ENCODE measurements at places on chromosomes 7 and 10.

GRCh38 chr7:126720232-126720631 lies 532.5 kb downstream of the GRM8 start:
- DNase-seq: no peak

DNA sequence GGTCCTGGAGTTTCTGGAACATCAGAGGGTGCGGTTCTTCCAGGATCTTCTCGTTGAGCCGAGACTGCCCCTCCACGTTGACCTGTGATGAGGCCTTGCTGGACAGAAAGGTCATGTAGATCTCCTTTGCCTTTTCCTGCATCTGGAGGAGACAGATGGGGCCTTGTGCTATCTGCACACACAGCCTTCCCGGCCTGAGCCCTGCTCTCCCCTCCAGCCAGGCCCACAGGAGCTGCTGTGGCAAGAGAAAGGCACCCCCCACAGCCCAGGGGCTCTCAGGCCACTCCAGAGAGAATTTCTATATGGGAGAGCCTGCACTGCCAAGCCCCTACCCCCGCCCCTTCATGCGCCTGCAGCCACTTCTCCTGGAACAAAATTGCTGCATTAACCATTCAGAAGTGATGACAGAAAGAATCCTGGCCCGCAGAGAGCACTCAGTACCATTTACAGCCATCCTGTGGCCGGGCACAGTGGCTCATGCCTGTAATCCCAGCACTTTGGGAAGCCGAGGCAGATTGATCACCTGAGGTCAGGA lies 26.9 kb downstream of the RGS10 start:
- DNase-seq: no peak

- DNase-seq: no peak
Observed at GRCh38 chr7:43364391-43364790, 218.5 kb upstream of the STK17A start.

- no peak for DNase-seq
Observed at GRCh38 chr7:129066290-129067131, 11.6 kb upstream of the TNPO3 start.

DNA sequence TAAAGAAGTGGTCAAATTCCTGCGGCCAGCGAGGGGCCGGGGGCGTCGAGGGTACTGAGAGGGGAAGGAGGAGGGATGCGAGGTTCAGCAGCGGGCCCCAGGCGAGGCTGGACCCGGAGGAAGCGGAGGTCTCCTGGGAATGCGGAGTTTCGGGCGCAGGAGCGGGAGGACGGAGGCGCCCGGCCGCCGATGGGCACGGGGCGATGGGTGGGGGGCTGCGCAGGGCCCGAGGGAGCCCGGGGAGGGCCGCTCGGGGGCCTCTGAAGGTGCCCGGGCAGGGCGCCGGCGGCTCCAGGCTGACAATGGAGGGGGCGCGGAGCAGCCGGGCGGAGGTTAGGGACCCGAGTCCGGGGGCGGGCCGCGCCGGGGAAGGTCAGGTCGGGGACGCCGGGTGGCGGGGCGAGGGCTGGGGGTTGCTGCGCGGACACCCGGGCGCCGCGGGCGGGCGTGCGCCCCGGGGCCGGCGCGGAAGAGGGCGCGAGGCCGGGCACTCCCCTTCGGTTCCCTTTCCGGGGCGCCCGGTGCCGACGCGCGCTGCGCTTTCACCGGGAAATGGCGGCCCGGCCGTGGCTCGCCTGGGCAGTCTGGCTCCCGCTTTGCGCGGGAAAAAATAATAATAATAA lies 683 bp downstream of the MACROH2A2 start:
- DNase-seq: no peak

GRCh38 chr10:88986549-88987242 lies 3.9 kb upstream of the FAS start:
- DNase-seq: no peak

- no peak for DNase-seq
Observed at GRCh38 chr10:98848361-98848760, 387.3 kb downstream of the HPSE2 start.

GRCh38 chr7:57308631-57309408 lies 141.2 kb upstream of the ZNF716 start:
- DNase-seq: no peak

GRCh38 chr7:83119026-83119382 lies 43.7 kb downstream of the PCLO start:
- no peak for DNase-seq

GRCh38 chr10:108307250-108307924 lies 1142.9 kb upstream of the SORCS1 start:
- DNase-seq: no peak

- no peak for DNase-seq
Observed at GRCh38 chr7:95794917-95795515, 22.7 kb downstream of the DYNC1I1 start.

- no peak for DNase-seq
Observed at GRCh38 chr7:138025215-138026186, 23.6 kb upstream of the CREB3L2 start.

DNA sequence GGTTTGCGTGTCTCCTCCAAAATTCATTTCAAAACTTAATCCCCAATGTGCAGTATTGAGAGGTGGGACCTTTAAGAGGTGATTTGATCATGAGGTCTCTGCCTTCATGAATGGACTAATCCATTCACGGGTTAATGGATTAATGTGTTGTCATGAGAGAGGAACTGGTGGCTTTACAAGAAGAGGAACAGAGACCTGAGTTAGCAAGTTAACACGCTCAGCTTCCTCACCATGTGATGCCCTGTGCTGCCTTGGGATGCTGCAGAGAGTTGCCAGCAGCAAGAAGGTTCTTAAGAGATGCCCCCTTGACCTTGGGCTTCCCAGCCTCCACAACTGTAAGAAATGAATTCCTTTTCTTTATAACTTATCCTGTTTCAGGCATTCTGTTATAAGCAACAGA lies 3.7 kb upstream of the TCTN3 start:
- no peak for DNase-seq

GRCh38 chr10:102647443-102648268 lies 3.4 kb downstream of the TRIM8 start:
- no peak for DNase-seq

DNA sequence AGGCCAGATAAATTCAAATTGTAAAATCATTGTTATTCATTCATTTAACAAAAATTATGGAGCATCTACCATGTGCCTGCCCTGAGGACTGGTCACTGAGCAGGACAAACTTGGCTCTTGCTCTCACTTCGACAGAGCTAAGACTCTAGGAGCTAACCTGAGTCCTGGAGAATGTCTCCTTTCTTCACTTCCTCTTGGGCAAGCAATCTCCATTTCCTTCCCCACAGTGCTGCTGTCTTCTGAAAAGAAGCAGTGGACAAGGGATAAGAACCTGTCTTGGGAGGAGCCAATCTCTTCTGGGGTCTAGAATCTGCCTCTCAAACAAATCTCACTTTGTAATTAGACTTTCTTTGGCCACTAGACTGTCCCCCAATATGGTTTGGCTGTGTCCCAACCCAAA lies 76.2 kb upstream of the PLXNA4 start:
- DNase-seq: no peak

GRCh38 chr7:130884437-130885417 lies 150.7 kb upstream of the KLF14 start:
- no peak for DNase-seq

GRCh38 chr7:82548141-82548688 lies 104.6 kb upstream of the CACNA2D1 start:
- DNase-seq: no peak

DNA sequence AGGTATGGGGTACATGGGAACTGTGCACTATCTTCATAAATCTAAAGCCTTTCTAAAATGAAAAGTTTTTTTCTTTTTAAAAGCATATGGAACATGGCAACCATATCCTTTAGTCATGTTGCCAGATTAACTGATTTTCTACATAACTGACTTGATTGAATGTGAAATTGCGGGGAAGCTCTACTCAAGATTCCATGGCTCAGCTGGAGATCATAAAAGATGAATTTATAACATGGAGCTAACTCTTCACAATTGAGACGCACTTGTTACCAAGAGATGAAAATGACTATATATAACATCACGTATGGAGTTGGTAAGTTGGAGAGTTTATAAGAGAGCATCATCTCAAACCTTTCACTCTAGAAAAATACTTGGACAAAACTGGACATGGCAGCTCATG lies 190.2 kb upstream of the MYO3A start:
- DNase-seq: no peak

GRCh38 chr10:74047871-74048270 lies 50.0 kb downstream of the VCL start:
- no peak for DNase-seq

DNA sequence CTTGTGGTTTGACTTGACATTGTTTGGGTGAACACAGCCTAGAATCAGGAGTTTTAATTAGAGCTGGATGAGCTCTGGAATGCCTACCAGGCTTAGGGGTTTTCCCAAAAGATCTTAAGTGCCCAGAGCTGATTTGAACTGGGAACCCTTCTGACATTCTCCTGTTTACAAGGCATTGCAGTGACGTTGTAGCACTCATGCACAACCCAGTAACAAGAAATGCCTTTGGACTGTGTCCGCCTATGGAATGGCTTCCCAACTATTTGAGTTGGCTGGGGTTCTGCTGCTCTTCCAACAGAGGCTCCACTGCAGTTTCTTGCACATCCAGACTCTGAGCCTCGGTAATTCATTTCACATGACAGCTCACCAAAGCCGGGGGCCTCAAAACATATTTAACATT lies 76.7 kb upstream of the MKX start:
- DNase-seq: no peak

GRCh38 chr7:3821488-3821887 lies 520.4 kb downstream of the SDK1 start:
- DNase-seq: no peak

DNA sequence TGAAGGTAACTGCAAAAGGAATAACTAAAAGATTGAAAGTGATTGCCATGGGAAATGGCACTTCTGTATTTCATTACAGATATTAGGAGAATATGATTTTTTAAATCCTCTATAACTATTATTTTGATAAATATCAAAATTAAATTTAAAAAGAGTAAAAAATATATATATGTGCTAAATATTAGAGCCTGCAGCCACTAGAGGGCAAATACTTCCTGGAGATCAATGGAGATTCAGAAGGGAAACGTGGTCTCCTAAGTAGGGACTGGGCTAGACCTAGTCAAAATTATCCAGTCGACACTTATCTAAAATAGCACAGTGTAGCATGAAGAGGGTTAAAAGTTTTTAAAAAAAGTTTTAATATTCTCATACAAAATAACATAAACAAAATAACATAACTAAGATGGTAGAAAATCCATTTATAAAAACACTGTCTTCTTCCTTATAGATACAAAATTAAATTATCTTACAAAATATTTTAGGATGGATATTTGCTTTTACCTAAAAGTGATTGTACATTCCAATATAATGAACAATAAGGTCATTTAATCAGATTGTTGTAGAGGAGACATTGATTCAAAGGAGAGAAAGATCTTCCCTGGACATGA lies 434.3 kb downstream of the MDFIC start:
- DNase-seq: no peak

GRCh38 chr7:131602994-131603372 lies 46.6 kb upstream of the PODXL start:
- DNase-seq: no peak

- no peak for DNase-seq
Observed at GRCh38 chr7:25712500-25712899, 439.5 kb upstream of the NFE2L3 start.

DNA sequence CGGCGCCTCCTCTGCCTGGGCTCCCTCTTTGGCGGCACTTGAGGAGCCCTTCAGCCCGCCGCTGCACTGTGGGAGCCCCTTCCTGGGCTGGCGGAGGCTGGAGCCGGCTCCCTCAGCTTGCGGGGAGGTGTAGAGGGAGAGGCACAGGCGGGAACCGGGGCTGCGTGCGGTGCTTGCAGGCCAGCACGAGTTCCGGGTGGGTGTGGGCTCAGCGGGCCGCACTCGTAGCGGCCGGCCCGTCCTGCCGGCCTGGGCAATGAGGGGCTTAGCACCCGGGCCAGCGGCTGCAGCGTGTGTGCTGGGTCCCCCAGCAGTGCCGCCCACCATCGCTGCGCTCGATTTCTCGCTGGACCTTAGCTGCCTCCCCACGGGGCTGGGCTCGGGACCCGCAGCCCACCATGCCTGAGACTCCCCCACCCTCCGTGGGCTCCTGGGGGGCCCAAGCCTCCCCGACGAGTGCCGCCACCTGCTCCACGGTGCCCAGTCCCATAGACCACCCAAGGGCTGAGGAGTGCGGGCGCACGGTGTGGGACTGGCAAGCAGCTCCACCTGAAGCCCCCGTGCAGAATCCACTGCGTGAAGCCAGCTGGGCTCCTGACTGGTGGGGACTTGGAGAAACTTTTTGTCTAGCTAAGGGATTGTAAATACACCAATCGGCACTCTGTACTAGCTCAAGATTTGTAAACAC lies 73.8 kb upstream of the KMT2E start:
- DNase-seq: no peak

GRCh38 chr7:30865821-30866220 lies 45.8 kb upstream of the AQP1 start:
- no peak for DNase-seq

GRCh38 chr10:98453729-98454128 lies 7.0 kb upstream of the HPS1 start:
- DNase-seq: no peak

DNA sequence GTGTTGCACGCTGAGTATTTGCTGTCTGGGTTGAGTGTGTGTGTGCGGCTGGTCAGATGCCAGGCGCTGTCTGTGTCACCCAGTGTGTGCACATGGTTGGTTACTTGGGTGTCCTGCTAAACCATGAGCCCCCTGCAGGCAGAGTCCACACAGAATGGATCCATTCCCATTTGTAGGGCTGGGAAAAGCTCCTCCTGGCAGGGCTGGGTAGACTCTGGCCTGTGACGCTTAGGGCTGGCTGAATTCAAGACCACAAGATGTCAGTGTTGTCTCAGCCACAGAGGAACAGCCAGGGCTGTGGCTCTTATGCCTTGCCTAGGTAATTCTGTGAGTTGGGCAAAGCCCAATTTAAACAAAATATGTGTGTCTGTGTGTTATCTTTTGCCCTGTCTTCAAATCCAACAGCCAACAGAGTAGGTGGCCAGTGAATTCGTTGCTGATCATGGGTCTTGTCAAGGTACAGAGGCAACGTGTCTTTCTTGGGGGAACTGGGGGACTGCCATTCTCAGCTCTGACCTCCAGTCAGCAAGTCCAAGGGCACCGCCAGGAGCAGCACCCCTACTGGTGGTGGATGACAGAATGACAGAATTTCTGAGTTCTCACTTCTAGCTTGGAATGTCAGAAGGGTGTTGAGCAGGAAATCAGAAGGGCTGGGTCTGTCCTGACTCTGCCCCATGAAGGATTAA lies 285.1 kb downstream of the CCSER2 start:
- DNase-seq: no peak

GRCh38 chr7:99331002-99331401 lies 5.3 kb downstream of the ARPC1A start:
- DNase-seq: no peak
